ENCODE measurements at places on chromosomes 13 and 19. TPM values are rescaled to one million over a fixed set of nuclear protein-coding genes. Genes with fewer than 3 reads are reported as not detected.

- no peak for DNase-seq
Observed at GRCh38 chr13:97282705-97283104, 60.6 kb downstream of the MBNL2 start.

- no peak for DNase-seq
Observed at GRCh38 chr13:113879494-113880360, 15.9 kb upstream of the GAS6 start.

- DNase-seq = no peak
Observed at GRCh38 chr13:59476366-59476765, 687.4 kb downstream of the DIAPH3 start.

DNA sequence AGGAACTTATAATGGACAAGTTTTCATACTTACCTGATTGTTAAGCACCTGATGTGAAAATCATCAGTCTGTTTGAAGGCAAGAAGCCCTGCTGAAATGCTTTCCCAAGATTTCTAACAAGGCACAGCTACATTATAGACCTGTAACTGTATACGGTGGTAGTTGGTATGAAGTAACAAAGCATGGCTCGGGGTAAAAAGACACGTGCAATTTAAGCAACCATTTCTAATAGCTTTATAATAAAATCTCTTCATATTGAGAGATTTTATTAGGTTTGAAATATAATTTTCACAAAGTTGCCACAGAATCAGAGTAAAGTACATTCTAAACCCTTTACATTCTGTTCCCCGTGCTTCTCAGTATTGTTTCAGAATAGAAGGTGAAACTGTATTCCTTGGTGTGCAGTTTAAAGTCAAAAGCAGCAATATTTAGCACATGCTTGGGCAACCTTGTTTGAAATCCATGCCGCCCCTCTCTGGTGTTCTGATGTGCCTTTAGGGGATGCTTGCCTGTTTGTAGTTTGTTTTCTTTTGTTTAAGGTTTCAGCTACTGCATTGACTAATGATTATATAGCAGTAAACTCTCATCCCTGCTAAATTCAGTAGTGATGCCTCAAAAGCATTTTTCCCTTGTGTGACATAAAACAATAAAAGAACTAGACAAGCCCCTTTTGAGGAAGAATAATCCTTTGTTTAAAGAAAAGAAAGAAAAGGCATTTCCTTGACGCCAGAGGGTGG lies 125.2 kb upstream of the OBI1 start:
- DNase-seq = no peak

- DNase-seq = no peak
Observed at GRCh38 chr13:83065108-83065507, 817.2 kb downstream of the SLITRK1 start.

DNA sequence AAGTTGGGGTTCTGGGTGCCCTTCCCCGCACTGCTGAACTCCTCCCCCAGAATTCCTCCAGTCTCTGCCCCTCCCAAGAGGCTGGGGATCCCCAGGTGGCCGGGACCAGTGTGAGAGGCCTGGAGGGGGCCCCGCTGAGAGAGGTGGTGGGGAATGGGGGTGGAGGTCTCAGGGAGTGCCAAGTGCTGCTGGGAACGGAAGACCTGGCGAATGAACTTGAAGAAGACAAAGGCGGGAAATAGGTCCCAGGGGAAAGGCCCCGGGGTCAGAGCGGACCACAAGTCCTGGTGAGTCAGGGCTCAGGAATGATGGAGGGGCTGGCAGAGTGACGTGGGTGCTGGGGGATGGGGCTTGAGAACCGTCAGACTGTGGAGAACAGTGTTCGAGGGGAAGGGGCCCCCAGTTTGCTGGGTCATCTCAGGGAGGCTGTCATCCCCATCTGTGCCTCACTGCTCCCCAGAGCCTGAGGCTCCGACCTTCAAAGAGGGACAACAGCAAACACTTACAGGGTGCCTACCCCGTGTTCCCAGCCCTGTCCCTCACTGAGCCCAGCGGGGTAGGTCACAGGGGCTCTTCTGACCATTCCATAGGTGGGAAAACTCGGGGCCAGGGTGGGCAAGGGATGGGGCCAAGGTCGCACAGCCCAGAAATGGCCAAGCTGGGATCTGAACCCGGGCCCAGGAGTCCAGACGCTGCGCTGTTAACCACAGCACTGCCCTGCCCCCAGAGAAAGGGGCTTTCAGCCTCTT lies 16.0 kb upstream of the SEMA6B start:
- peak; percentile 51 for DNase-seq

GRCh38 chr19:18603255-18603957 lies 3.2 kb downstream of the CRLF1 start:
- DNase-seq = peak; percentile 40

DNA sequence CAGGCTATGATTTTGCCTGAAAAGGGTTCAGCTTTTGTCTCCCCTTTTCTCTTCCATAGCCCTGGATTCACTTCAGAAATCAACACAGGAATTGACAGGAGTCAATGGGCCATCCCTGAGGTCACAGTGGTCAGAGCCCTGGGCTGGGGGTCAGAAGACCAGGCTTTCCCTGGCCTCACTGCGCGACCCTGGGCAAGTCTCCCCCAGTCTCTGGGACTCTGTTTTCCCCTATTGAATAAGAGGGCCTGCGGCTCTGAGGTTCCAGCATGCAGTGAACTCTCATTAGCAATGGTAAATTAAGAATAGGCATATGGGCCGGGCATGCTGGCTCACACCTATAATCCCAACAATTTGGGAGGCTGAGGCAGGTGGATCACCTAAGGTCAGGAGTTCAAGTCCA lies 30.7 kb upstream of the VSTM2B start:
- DNase-seq = no peak

DNA sequence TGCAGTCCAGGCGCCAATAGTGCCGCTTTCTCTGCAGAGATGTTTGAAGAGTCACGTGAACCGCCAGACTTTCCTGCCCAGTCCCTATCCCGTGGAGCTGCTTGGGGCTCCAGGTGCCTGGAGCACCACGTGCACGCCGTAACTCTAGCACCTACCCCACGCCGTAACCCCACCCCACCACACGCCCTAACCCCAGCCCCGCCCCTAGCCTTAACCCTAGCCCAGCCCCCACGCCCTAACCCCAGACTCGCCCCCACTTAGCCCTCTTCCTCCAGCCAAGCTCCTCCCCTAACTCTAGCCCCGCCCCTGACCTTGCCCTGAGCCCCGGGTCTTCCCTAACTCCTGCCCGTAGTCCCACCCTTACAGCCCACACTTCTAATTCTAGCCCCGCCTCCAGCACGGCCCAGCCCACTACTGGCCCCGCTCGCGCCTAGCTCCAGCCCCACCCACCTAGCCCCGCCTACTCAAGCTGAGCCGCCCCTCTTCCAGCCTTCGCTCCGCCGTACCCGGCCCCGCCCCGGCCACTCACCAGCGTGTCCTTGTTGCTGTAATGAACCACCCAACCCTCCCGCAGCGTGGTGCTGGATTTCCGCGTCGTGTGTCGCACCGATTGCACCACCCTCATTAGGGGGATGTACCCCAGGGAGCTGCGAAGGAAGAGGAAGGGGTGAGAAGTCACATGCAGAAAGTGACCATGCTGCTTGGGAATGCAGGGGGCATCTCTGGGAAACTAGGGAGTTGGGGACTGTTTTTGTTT lies 19.5 kb downstream of the PRKD2 start:
- peak; percentile 48 for DNase-seq

DNA sequence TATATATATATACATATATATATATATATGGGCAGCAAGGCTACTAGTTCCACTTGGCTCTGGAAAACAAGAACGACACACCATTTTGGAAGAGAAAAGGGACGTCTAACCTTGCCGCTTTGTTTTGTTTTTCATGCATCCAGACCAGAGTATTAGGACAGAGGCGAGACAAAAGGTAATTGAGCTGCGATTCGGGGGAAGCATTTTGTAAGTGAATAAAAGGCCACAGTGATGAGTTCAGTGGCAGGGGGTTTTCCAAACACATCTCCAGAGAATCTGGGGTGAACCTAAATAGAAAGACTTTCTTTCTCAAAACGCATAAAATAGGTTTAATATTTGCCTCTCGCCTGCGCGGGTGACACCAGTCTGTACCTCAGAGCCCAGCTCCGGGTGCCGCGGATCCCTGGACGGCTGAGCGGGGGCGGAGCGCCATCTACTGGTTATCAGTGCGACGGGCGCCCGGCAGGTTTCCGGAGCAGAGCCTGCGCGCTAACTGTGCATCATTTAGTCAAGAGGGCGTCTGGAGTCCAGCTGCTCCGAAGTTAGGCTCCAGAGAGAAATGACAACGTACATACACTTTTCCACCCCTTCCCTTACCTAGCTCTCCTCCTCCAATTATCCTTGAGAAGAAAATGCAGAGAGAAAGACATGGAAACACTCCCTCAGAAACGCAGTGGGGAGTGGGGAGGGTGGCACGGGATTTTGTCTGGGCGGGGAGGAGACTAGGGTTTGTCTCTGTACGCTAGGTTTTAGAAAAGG lies 262.3 kb downstream of the TBC1D4 start:
- DNase-seq = peak; percentile 87

DNA sequence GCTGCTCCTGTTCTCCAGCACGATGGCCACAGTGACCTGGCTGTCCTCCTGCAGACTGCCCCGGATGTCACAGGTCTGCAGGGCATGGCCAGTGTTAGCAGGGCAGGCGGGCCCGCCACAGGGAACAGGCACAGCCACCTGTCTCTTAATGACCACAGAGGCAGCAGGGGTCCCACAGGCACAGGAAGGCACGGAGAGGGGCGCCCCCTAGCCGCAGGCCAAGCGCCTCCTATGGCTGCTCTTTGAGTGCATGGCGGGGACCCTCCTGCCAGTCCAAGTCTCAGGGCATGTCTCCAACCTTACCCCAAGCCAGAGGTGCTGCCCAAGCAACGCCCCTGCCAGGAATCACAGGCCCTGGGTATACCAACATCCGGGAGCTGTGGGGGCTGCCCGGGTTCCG lies 14.1 kb downstream of the IZUMO4 start:
- DNase-seq = no peak

DNA sequence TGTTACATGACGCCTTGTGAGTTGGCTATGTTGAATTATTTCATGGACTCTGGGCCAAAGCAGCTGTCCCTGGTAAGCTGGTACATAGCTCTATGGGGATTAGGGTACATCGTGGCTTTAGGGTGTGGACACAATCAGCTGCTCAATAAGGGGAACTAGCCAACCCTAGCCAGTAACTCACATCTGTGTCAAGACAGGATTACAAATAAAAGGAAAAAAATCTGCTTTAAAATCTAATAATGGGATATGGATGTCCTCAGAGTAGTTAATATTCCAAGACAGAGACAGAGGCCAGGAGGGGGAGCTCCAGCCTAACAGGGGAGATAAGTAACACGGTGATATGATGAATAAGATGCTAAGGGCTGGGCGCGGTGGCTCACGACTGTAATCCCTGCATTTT lies 21.1 kb upstream of the ZNF766 start:
- peak; percentile 85 for DNase-seq

- peak; percentile 54 for DNase-seq
Observed at GRCh38 chr13:27919934-27920676, at the start of gene PDX1. Gene PDX1, plus strand, starts transcription at chr13:27920000. Its CDS starts 139 bp downstream, at chr13:27920139.

- no peak for DNase-seq
Observed at GRCh38 chr13:23922005-23922932, 25.0 kb upstream of the C1QTNF9B start.

DNA sequence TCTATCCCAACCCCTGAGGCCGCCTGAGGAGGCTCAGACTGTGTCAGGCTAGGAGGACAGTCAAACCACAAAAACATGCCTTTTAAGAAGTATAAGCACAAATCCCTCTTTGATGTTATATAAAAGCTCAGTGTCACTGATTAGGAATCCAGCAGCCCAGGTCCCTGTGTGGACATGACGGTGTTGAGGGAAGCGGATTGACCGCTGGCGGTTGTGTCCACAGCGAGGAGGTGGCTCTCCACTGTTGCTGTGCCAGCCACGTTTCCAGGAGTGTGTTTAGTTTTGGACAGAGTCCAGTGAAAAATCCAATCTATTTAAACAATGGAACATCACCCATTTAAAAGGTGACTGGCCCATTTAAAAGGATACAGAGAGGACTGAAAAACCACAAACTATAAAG lies 7.5 kb upstream of the GJA3 start:
- no peak for DNase-seq

ZNF699 gene
- 6.3 TPM for total RNA-seq

LGALS7B gene
- not detected for total RNA-seq

KRTDAP gene
- not detected for total RNA-seq

LRRC4B gene
- not detected for total RNA-seq

ANGPTL8 gene
- total RNA-seq = not detected

ZNF880 gene
- 18.1 TPM for total RNA-seq

ZNF350 gene
- 7.5 TPM for total RNA-seq

CASP14 gene
- total RNA-seq = not detected

GPR12 gene
- not detected for total RNA-seq

ZIM2 gene
- total RNA-seq = not detected

HSPB6 gene
- total RNA-seq = 0.85 TPM

ZNF17 gene
- 8.8 TPM for total RNA-seq
